ENCODE measurements at places on chromosomes 6 and 20.
A peak's percentile ranks its signal among the peaks of the same experiment; 100 is the strongest.

DNA sequence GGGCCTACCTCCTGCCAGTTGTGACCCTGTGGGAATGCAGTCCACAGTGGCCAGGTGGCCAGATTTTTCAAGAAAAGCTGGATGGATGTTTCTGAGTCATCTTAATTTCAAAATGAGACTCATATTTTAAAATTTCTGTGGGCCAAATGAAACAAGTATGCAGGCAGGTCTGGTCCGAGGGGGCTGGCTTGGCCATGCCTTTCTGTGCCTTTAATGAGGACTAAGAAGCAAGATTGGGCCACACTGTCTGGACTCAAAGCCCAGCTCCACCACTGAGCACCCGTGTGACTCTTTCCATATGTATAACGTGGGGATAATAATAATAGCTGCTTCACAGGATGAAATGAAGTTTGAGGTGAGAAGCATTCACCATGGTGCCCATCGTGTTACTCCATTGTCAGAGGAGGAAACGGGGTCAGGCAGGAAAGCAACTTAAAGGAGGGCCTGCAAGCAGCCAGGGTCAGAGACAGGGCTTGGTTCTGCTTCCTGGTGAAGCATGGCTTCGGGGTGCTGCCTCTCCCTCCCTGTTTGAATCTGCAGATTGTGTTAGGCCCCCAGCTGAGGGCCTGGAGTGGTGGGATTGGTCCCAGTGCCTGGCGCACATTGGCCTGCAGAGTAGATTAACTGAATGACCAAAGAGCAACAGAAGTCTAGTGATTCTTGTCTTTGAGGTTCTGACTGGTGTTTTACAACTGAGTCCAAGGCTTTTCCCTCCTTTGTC lies 3.8 kb downstream of the SOX12 start:
- DNase-seq, result no peak

- DNase-seq, result no peak
Observed at GRCh38 chr6:134787261-134787877, 162.5 kb downstream of the ALDH8A1 start.

DNA sequence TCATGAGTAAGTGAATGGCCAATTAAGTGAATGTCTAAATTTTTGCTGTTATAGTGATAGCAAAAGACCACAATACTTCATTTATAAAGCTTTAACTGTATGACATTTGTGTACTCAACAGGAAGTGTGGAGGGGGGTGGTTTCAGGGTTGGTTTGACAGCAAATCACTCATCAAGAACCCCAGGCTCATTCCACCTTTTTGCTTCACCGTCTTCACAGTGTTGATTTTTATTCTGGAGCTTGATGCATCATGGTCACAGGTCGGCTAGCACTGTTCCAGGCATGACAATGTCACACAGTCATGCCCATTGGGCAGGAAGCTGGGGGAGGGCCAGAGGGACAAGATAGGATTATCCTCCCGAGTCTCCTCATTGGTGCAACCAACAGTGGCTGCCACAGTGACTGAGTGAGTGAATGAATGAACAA lies 75.0 kb downstream of the MDGA1 start:
- no peak for DNase-seq

GRCh38 chr20:62277253-62277652 lies 25.5 kb upstream of the ADRM1 start:
- no peak for DNase-seq

- no peak for DNase-seq
Observed at GRCh38 chr6:45132658-45133294, 195.4 kb upstream of the RUNX2 start.

- DNase-seq, result no peak
Observed at GRCh38 chr6:6723361-6723760, 134.8 kb downstream of the LY86 start.

DNA sequence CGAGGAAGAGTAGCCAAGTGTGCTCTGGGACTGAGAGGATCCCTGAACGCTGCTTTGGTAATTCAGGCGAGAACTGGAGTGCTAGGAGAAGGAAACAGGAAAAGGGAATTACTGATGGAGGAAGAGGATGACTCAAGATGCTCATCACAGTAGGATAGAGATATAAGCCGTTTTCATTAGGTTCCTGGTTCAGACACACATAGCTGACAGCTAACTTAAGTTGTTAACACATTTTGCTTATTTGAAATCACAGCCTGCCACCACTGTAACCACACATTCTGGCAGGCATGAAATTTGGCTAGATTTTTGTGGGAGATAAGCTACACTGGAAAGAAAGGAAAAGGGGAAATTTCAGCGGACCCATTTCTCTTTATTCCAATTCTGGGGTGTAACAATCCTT lies 138.2 kb upstream of the SLC22A16 start:
- no peak for DNase-seq

DNA sequence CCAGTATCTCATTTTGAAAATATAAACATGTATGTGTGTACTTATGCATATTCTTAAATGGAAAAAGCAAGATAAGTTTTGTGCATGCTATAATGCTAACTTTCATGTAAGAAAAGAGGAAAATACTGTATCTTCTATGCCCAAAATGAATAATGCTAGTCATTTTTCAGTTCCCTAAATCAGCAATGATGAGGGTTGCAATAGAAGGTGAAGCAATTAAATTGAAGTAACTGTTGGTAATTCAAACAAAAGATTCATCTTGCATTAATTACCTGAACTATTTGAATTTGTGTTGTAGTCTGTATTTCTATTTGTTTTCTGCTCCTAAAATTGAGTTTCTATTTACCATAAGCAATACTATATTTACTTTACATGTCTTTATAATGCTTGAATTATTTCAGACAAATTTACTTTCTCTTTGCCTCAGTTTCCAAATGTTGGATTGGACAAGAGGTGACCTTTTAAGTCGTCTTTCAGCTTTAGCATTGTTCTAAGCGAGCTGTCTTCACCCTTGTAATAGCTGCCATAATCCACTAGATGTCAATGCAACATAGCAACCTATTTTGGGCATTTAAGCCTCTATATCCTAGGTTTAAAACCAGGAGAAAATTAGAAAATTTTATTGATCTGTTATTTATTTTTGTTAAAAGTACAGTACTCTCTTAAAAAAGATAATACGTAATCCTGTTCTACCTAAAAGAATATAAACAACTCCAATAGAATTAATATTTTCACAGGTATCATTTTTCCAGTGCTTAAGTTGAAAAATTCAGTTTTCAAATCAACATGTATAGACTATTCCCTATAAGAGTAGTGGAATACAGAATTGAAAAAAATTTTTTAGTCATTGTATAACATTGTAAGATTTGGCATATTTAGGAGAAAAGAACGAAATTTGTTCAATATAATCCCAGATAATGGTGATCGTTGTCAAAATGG lies 52.3 kb upstream of the IFNGR1 start:
- DNase-seq, result peak; percentile 50

DNA sequence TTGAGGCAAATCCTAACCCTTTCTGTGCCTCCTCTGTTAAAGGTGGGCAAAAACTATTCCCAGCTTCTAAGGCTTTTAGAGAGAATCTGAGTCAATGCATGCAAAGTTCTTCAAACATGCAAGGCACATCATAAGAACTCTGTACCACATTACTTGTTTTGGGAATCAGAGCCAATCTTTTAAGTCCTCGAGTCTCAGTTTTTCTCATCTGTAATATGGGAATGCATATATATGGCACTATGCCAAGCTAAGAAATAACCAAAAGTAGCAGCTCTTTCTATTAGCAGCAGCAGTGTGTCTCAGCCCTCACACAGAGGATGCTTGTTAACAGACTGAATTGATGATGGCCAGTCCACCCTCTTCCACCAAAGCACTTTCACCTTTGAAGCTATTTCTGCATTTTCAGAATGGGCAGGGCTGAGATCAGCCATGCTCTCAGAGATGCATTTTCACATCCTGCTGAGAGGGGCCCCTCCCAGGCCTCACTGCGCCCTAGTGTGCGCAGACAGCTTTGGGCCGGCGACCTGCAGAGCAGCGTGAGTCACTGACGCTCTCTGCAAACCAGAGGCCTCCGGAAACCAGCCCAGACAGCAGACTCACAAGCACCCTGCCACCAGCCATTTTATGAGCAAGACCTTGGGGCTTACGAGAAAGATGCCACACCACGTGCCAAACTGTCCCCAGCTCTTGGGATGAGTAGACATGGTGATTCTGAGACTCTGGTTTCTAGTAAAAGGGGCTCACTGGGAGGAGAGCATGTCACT lies 138.0 kb downstream of the NFATC2 start:
- DNase-seq, result no peak

- DNase-seq, result no peak
Observed at GRCh38 chr6:144321839-144322591, 36.9 kb downstream of the UTRN start.

DNA sequence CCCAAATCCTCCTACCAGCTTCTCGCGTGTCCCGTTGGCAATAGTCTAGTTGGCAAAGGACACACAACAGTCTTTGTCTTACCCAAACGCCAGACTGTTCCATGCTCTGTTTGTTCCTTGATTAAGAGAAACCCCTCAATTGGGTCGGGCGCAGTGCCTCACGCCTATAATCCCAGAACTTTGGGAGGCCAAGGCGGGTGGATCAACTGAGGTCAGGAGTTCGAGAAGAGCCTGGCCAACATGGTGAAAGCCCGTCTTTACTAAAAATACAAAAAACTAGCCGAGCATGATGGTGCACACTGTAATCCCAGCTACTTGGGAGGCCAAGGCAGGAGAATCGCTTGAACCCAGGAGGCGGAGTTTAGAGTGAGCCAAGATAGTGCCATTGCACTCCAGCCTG lies 153.7 kb downstream of the GRM4 start:
- no peak for DNase-seq

DNA sequence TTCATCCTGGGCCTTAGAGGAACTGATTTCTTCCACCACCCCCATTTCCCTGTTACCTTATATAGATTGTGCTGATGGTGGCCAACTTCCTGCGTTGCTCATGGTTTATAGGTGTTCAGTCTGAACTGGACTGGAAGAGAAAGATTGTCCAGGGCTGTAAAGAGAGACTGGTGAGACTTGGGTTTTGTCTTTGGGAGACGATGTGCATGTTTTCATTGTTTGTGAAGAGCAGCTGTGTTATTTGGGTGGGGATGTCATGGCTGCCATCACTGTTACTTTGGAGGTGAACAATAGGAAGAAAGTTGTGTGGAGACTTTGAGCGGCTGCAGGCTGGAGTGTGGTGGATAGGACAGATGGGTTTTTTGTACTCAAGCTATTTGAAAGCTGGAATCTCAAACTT lies 15.6 kb upstream of the MPC1 start:
- DNase-seq, result no peak

DNA sequence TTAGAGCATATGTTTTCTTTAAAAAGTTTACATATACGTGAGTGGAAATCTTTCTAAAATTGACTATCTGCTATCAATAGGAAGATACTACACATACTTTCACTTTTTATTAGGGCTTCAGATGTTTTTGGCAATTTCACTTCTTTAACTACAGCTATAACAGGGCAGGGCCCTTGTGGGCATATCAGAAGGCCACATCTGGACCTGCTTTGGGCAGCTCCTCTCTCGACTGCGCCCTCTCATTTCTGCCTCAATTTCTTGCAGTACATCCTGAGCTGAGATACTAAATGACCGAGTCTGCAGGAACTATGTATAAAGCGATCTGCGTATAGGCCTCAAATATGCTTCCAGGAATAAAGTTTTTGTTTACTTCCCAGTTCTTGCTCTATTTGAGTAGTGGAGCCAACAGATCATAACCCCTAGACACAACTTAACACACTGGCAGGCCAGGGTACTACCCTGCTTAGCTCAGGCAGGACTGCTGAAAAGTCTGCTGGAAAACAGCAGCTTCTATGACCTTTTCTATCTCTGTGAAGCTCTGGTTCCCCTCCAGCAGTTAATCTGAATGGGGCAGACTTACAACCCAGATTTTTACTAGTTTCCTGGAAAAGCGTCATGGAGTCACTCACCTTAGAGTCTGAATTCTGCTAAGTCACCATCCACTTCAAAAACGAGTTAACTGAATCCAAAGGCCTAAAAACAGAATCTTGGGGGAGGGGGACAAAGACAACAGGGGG lies 12.7 kb downstream of the GCLC start:
- no peak for DNase-seq

GRCh38 chr20:16771213-16771612 lies 23.1 kb downstream of the OTOR start:
- no peak for DNase-seq

GRCh38 chr20:20747298-20747697 lies 34.9 kb upstream of the RALGAPA2 start:
- DNase-seq, result no peak

GRCh38 chr20:51111290-51111689 lies 88.4 kb upstream of the KCNG1 start:
- no peak for DNase-seq

DNA sequence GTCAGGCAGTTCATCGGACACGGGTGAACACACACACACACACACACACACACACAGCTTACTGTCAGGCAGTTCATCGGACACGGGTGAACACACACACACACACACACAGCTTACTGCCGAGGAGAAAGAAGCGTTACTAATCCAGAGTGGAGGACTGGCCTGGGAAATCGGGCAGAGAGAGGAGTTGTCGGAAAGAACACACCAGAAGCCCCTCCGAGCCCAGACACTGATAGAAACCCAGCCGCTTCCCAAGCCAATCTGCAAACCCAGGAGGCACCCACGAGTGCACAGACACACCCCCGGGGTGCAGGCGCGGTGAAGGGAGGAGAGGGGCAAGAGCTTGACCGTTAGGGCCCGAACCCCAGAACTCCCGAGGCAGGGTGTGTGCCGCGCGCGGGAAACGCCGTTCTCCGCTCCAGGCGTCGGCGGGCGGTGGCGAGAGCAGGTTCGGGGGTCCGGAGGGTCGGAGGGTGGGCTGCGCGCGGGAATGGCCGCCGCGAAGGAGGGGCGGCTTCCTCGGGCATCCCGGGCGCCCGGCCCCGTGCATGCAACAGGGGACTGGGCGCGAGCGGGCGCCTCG lies 636 bp downstream of the ELOVL2 start:
- no peak for DNase-seq

DNA sequence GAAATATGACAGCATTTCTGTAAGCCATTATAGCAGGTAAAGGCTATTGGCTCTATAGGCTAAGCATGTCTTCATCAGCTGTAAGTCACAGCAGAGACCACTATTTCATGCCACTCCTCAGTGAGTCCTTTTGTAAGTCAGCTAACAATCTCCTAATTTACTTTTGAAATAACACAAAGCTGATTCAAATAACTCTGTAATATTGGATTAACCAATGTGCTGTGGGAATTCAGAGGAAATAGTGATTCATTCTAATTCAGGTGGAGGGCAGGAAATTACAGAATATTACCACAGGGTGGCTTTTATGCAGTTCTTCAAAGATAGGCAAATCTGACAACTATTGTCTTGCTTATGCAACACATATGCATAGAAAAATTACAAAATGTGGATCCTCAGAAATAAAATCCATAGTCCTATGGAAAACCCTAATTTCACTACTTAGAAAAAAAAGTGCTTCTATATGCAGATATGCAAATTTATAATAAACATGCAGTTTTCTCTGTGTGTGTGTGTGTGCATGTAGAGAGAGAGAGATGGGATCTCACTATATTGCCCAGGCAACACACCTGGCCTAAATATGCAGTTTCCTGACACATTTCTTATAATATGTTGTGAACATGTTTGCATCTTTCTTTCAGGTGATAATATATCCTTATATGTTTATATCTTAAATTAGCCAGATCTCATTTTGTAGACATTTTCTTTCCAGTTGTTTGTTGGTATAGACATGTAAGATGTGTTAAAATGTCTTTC lies 4.8 kb upstream of the SMIM28 start:
- no peak for DNase-seq

- no peak for DNase-seq
Observed at GRCh38 chr6:73062130-73062529, 163.2 kb downstream of the KHDC1L start.

Measured in fibroblast of the conjunctiva (primary cell).